Dermis blood vessel endothelial cell (primary cell): ENCODE measurements at places on chromosomes 1 and 21. TPM values are rescaled to one million over a fixed set of nuclear protein-coding genes. Genes with fewer than 3 reads are reported as not detected.

DNA sequence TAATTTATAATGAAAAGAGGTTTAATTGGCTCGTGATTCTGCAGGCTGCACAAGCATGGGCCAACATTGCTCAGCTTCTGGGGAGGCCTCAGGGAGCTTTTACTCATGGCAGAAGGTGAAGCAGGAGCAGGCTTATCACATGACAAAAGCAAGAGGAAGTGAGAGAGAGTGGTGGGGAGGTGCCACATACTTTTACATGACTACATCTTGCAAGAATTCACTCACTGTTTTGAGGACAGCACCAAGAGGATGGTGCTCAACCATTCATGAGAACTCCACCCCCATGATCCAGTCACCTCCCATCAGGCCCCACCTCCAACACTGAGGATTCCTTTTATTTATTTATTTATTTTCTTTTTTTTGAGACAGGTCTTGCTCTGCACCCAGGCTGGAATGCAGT lies 5.5 kb upstream of the PLEKHM2 start:
- DNase-seq = peak; percentile 51

DNA sequence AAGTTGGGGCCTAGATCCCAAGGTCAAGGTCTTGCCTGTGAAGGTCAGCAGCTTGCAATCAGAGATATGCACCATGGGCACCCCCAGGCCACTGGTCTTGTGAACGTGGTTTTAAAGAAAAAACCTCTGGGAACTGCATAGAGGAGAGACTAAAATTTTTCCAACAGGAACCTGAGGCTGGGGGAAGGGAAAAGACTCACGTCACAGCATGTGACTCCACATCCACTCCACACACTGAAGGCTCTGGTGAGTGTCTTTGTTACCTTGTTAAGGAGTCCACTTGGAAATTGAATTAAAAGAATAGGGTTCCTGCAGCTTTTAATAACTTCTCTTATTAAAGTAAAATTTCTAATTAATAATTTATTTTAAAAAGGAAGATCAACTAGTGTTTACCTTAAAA lies 224.9 kb downstream of the DAB1 start:
- DNase-seq = no peak

GRCh38 chr1:82400521-82400920 lies 599.8 kb downstream of the ADGRL2 start:
- peak; percentile 83 for DNase-seq

GRCh38 chr21:27382404-27382803 lies 415.5 kb upstream of the ADAMTS5 start:
- no peak for DNase-seq

GRCh38 chr1:216812966-216813365 lies 89.7 kb upstream of the ESRRG start:
- DNase-seq = no peak

The SIPA1L2 gene
- total RNA-seq = 11.1 and 25.7 TPM in 2 replicates

The KRTAP19-1 gene
- not detected in 2 replicates for total RNA-seq

DNA sequence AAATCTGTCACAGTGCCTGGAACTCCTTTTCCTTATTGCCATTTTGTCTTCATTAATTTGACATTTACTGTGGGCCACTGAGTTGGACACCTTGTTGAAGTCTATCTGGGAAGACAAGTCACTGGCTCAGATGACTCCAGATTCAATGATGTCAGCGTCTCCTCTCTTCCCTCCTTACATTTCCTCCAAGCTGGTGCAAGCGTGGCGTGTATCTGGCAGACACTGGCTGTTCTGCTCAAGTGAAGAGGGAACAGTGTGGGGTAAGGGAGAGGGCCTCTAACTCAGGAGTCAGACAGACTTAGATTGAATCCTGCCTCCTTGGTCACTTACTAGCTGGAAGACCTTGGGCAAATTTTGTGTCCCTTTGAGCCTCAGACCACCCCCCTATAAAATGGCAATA lies 8.7 kb upstream of the ZNF691 start:
- DNase-seq = no peak

GRCh38 chr21:36654324-36654723 lies 44.6 kb upstream of the SIM2 start:
- DNase-seq = no peak

DNA sequence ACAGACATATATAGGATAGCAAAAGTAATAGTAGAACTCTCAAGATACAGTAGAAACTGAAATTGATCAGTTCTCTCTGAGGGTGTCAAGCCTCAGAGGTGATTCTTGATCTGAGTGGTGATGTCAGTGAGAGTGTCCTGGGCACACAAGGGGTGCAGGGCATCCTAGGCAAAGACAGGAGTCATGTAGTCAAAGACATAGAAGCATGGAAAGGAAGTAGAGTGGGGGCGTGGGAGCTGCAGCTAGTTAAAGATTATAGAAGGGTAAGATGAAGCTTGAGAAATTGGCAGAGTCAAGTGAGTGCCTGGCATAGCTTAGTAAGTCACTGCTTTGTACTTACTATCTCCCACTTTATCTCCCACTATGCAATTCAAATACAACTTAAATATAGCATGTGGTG lies 22.8 kb downstream of the CDC7 start:
- DNase-seq = no peak

- DNase-seq = peak; percentile 45
These were observed 7.3 kb upstream of the GNL2 start for GRCh38 chr1:37602750-37603694.

The PRKAB2 gene
- total RNA-seq = 5.6 and 6.3 TPM in 2 replicates

The OR2T27 gene
- not detected in 2 replicates for total RNA-seq

DNA sequence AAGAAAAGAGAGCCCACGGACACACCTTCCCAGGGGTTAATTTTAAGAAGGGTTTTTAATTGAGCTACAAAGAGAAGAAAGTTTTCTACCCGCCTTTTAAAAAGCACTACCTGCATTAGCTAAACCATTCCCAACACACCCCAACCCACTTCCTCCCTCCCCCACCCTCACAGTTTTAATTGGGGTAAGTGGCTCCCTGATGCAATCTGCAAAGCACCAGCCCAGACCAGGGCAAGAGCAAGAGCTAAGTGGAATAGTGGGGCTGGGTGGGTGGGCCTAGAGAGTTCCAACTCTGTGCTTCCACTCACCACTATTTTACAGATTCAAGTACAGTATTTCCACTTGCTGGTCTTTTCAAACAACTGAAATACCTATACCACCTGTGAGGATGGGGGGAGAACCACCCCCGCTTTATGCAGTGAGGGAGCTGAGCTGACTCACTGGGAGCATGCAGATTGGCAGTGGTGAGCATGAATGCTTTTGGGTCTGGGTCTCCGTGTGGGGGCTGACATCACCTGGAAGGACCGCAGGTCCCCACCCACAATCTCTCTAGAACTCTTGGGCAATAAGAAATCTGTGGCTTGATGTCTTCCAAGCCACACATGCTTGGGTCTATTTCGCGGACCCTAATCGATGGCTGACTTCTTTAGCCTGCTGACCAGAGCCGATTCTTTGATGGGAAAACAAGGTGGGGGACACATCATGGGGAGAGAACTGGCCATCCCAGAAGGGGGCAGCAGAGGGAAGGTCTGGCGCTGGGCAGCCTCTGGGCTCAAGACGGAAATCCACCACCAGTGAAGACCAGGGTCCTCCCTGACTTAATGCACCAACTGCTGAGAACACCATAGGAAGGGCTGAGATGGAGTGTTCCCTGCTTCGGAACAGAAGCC lies 95.5 kb downstream of the SSBP3 start:
- peak; percentile 86 for DNase-seq
